ENCODE measurements at places on chromosomes 12 and 14.

GRCh38 chr12:122985338-122986257 lies 5.1 kb downstream of the ARL6IP4 start:
- DNase-seq = no peak

DNA sequence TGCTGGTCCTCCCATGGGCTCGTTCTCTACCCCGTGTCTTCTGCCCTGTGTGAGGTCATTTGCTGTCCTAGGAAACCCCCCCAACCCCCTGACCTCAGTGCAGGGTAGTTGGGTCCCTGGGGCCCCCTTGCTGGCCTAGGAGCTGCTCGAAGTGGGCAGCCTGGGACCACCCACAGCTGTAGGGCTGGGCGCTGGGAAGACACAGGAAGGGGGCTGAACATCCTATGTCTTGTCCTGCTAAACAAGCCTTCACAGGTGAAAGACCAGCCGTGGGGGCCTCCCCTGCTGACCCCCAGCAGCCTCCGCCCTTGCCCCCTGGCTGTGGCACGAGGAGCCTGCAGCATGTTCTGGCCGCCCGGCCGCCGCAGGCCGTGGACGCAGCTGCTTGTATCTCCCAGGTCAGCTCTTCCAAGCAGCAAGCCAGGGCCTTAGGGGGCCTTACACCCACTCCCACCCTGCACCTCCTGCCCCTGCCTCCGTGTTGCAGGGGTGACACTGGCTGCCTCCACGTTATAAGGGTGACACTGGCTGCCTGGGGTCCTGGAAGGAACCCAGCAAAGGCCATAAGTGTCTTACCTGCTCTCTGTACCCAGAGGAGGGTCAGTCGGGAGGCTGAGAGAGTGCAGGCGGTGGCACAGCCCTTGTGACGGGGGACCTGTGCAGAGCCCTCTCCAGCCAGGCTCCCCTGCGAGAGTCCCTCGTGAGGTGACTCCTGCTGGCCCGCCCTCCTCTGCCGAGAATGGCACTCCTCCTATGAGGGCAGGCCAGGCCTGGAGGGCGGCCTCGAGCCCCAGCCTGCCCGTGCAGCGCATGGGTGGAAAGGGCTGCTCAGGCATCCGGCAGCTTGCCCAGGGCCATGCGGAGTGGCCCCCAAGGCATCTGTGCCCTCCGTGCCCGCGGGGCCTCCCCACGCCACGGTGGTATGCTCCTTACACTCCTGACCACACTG lies 11.5 kb upstream of the TEX22 start:
- no peak for DNase-seq

- no peak for DNase-seq
Observed at GRCh38 chr12:15932971-15933370, 21.8 kb downstream of the DERA start.

GRCh38 chr12:11609045-11609444 lies 40.4 kb upstream of the ETV6 start:
- DNase-seq = no peak

DNA sequence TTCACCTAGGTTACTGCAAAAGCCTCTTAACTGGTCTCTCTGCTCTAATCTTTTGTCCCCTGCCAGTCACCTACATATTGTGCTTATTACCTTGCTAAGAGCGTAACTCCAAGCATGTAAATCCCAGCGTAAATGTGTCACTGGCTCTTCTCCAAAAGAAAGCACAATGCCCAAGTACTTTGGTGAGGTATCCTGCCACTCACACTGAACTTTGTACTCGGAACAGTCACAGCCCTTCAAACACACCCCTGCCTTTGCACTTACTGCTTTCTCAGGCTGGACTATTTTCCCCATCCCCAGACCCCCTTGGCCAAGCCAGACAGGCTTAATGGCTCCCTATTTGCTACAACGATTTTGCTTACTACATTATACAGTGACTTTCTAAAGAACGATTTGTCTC lies 31.7 kb downstream of the GALNT4 start:
- DNase-seq = no peak
